COLO829 (cell line): ENCODE measurements at places on chromosomes 6 and 20.

DNA sequence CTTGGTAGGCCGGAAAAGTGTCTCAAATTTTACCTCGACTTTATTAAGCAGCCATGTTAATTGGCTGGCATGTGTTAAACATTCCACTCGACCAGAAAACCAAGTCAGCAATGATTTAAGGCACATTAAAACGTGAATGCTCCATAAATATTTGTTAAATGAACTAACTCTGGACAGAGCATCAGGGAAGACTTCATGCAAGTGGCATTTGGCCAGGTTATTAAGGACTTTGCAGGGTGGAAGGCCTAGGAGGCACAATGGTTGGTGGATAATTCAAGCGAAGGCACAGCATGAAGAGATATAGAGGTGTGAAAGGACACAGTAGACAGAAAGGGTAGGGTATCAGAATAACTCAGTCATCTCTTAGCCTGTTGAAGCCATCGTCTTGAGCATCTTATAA lies 23.0 kb downstream of the ELOVL5 start:
- DNase-seq: no peak

- no peak for DNase-seq
These were observed 126.5 kb upstream of the ESR1 start for GRCh38 chr6:151680846-151681432.

DNA sequence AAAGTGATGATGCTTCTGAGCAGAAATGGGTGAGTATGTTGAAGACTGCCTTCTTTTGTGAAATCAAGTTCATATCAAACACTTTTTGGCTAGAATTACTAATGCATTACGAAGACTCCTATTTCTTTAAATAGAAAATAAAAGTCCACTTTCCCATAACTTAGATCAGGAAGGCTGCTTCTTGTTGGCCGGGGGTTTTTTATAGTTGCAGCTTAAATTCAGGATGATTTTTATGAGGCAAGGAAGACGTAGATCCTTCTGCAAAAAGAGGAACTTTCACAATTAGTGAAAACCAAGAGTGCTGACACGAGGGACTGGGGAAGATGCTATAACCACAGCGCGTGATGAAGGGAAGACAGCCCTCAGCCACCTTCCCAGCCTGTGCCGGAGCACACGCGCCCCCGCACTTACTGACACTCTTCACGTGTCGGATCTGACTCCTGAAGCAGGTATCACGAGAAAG lies 206.1 kb upstream of the PRDM1 start:
- no peak for DNase-seq

- no peak for DNase-seq
These were observed 46.6 kb upstream of the CCN6 start for GRCh38 chr6:112007254-112007653.

- no peak for DNase-seq
These were observed 1.6 kb downstream of the NDRG3 start for GRCh38 chr20:36744243-36744642.

DNA sequence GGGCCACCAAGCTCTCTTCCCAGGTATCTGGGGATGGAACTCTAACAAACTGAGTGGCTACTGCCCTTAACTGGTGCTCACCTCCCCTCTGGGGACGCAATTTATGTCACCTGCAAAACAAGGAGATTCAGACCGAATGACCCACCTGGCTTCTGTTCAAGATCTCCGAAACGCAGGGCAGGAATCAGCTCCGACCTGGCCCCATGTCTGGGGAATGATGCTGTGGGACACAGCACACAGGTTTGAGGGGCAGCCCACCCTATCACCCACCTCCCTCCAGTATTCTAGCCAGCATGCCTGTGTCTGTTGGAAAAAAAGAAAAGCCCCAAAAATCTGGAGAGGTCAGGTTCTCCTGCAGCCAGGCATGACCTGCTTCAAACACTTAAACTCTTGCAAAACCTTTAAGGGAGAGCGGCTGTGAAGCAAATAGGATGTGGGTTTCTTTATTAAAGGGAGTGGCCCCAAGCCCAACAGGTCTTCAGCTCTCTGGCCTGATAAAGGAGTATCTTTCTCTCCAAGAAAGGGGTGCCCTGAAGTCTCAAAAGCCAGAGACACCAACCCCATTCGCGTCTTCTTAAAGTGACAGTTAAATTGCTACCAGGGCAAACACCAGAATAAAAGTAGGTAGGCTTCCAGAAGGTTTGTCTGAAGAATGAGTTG lies 6.4 kb downstream of the PREX1 start:
- DNase-seq: no peak

DNA sequence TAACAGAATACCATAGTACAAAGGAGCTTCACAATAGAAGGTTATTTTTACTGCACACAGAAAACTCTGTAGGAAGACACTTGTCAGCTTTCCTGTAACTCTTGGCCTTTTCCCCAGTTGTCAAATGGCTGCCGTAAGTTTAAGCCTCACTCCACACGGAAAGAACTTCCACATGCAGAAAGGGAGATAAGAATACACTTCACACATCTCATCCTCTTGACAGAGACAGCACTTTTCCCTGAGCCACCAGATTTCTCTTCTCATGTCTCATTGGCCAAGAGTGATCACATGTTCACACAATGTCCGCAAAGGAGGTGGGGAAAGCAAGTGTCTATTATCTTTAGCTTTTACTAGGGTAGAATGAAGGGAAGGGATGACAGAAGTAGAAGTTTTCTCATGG lies 540.7 kb downstream of the HAO1 start:
- DNase-seq: no peak

DNA sequence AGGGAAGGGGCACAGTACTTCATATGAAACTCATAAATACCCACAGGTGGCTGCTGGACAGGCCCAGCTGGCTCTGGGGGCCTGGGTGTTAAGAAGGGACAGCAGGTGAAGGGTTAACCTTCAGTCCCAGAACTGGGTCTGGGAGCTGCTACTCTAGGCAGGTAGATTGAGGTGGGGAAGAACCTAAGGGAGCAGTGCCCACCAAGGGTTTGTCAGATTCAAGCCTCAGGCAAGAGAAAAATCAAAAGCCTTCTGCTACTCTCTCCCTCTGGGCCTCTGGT lies 5.6 kb downstream of the RPL10A start:
- no peak for DNase-seq

GRCh38 chr6:158474961-158475343 lies 84.9 kb upstream of the TMEM181 start:
- DNase-seq: peak; percentile 35

DNA sequence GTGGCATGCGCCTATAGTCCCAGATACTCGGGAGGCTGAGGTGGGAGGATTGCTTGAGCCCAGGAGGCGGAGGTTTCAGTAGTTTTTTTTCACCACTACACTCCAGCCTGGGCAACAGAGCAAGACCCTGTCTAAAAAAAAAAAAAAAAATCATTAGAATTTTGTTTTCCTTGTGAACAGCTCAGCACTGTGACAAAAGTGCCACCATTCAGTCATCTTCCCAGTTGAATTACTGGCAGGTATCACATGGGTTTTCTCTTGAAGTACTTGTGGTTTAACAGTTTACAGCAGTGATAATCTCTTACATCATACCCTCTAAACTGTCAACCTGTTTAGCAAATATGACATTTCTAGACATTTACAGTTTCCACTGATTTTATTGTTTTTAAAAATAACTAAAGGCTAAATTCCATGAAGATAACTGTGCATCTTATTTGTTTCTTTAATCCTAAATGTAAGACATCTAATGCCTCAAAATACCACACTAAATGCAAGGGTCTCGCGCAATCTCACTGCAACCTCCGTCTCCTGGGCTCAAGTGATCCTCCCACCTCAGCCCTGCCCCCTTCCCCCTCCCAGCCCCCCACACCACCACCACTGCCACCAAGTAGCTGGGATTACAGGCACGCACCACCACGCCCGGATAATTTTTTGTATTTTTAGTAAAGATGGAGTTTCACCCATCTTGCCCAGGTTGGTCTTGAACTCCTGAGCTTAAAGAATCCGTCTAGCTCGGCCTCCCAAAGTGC lies 7.0 kb downstream of the TRPC4AP start:
- no peak for DNase-seq

DNA sequence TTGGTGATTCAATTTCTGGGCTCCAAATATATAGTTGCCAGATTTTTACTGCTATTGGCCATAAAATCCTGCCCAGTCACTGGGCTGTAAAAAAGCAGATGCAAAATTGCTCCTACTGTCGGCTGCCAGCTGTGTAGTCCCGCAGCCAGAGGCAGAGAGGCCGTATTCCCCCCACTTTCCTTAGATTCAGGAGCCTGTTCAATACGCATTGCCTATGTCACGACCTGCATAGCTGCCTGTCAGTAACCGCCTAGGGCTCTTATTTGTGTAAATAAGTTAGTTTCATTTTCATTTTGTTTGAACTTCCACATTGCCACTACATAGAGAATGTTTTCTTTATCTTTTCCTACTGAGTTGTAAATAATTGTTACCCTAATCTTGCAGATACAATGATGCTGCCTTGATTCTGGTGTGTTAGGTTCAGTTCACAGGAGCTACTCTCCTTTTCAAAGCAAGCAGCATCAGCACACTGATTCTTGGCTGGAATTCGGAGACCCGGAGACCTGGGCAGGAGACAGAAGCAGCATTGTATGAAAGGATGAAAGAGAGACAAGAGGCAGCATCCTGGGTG lies 46.0 kb upstream of the UST start:
- peak; percentile 27 for DNase-seq
